Left kidney (tissue), 8 donors: ENCODE measurements at places on chromosomes 4 and X.

DNA sequence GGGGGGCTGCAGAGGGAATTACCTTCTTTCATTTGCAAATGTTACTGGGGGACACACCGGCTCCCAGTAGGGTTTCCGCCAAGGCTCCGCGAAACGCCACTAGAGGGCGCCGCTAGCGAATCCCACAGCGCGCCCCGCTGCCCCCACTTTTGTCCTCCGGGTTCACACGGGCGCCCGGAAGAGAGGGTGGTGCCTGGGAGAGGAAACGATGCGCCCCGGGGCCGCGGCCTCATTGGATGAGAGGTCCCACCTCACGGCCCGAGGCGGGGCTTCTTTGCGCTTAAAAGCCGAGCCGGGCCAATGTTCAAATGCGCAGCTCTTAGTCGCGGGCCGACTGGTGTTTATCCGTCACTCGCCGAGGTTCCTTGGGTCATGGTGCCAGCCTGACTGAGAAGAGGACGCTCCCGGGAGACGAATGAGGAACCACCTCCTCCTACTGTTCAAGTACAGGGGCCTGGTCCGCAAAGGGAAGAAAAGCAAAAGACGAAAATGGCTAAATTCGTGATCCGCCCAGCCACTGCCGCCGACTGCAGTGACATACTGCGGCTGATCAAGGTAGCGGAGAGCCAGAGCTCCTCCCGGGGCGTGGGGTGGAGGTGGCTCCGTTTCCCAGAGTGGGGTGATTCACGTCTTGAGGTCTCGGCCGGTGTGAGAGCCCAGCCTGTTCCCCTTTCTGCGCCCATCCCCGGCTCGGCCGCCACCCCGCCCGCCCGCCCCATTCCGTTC is at the start of gene SAT1:
SAT1 (plus strand) TSS at position 311 of the 726 bp plus-strand sequence; CDS start at position 490, 179 bp downstream.
- peak; percentile 92 for DNase-seq

DNA sequence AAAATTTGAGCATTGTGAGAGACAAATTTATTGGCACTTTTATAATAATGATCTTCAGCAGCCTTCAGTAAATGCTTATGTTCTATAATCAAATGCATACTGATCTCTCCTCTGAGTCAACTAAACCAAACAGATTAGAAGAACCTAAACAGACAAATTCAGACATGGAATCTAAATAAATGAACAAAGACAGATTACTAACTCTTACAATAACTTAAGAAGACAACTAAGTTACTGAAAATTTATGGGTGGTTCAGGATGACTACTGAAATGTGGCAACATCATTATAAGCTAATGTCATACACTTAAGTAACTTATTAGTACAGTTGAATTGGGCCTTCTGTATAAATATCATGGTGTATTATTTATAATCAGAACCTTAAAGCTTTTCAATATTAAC is 127.3 kb downstream of the NEK1 start:
- no peak for DNase-seq

GRCh38 chr4:118224243-118224829 is 128.5 kb downstream of the PRSS12 start:
- peak; percentile 59 for DNase-seq

GRCh38 chrX:23575281-23575680 is 92.0 kb upstream of the PRDX4 start:
- no peak for DNase-seq
